ENCODE measurements at places on chromosomes 2 and 18.
A peak's percentile ranks its signal among the peaks of the same experiment; 100 is the strongest.

GRCh38 chr2:7427293-7428060 lies 510.3 kb downstream of the RNF144A start:
- peak; percentile 55 for DNase-seq

GRCh38 chr2:65390134-65390533 lies 42.3 kb downstream of the SPRED2 start:
- no peak for DNase-seq

- DNase-seq = no peak
These were observed 179.5 kb downstream of the SMAD2 start for GRCh38 chr18:47750889-47751423.

DNA sequence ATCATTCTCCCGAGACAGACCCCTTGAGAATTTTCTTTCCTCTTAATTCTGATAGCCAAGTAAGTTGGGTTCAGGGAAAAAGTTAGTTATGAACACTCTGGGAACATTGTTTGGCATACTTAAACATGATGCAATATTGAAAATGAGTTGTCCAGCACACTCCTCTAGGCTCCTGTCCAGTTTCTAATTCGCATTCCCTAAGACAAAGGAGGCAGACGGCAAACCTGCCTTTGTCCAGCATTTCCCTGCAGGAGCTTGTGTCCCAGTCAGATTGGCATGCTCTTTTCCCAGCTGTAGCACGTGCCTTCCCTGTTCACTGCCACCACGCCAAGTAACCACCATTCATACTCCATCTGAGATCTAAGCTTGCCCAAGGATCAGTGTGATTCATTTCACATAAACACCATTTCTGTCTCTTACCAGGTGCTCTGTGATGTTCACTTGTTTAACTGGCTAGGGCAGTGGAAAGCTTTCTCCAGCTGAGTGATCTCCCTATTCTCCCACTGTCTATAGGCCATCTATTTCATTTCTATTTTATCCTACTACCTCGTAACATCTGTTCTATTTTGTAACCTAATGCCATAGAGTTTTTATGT lies 150.0 kb upstream of the EPB41L3 start:
- DNase-seq = no peak

DNA sequence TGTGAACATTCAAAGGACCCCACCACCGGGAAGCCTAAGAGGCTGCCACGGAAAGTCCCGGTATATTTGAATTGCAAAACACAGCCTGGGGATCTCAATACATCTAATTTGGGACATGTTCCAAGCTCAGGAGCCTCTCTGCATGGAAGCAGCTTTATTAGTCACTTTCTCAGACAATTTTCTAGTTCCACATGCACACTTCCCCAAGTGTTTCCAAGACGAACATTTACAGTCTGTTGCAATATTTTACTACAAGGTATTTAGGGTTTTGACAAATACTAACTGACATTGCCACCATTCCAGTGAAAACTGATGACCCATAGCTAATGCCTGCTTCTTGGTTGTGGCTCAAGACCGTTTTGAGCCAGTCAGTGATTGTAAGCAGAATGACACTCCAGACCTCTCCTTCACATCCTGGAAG lies 145.3 kb downstream of the NCKAP5 start:
- no peak for DNase-seq

DNA sequence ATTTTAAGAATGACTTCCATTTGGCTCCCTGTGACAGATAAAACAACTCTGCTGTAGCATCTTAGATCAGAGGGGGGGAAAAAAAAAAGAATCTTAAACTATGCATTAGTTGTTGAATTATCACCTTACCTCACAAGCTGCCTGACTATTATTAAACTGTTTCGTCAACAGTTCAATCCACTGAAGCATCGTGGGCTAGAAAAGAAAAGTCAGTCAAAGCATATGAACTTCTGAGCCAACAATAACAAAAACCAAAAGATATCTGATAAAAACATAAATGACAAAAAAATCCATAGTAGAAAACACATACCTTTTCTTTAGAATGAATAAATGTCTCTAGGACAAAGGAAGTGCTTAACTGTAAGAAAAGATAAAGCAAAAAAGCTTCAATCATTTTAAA lies 73.7 kb downstream of the C2orf74 start:
- no peak for DNase-seq

DNA sequence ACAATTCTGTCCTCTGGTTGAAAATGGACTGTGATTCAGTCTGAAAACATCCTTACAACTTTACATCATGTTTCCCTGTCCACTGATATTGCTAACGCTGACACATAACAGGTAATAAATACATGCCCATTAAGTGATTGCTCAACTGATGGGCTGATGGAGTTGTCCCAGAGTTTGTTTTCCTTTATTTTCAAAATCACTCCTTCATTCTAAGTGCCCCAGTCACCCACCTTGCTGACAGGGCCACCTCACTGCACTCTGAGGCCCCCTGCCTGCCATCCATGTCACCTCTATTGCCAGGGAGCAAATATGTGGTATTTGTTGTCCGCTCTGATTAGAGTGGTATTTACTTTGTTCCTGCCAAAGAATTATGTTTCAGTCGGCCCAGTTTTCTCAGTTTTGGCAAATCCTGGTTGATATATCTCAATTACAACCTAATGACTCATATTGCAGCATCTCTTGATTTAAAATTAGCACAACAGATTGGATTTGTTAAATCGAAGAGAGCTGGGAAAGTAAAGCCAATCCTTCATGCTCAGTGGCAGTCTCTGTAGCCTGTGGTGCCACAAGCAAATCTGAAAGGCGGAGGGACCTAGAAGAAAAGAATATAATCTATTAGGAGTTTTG lies 105.1 kb downstream of the RDH14 start:
- DNase-seq = no peak
